ENCODE measurements at places on chromosomes 11 and 22.

DNA sequence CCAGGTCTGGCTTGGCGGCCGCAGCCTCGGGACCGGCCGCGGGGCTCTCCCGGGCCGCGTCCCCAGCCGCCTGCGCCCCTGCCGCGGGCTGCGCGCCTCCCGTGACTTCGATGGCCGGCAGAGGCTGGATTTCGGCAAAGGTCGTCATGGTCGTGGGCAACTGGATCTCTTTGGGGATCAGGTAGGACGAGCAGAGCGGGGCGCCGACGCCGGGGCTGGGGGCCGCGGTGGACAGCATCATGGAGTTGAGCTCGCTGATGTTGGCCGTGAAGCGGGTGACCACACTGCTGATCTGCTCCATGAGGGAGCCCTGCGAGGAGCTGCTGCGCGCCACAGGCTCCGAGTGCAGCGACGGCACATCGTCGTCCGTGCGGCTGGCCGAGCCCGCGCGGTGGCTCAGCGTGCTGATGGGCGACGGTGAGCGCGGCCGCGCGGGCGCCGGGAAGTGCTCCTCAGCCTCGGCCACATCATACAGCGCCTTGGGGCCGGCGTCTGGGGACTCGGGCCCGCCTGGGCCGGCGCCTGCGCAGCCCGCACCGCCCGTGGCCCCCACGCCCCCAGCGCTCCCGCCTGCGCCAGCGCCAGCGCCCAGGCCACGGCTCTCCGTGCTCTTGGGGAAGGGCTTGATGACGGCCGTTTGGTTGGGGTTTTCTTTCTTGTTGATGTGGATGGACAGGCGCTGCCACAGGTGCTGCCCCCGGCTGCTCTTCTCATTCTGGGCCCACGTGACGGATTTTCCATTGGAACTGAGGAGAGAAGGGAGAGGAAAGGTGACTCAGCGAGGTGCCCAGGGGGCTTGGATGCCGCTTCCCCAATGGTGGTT is 171.4 kb upstream of the CTSC start:
- peak; percentile 4 for DNase-seq

DNA sequence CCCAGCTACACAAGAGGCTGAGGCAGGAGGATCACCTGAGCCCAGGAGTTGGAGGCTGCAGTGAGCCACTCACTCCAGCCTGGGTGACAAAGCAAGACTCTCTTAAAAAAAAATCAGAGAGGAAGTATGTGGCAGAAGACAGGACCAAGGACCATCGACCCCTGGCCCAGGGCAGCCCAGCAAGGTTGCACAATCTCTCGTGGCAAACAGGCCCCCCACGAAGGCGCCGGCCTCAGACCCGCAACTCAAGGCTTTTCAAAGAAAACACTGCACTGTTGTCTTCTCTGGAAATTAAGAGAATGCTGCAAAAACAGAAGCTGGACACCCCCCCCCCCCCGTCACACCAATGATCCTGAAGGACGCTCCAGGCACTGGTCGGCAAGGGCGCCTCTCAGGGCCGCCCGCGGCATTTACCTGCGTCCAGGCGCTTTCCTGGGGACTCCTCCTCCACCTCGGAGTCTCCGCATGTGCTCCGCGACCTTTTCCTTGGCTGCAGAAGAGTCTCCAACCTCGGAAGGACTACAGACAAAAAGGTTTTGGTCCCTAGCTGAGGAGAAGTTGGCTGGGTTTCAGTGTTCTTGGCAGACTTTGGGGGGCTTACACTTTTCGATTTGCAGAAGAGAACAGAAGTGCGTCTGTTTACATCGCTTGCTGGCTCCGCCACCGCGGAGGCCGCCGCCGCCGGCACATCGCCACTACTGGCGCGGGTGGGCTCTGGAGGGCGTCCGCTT is 40.5 kb downstream of the BRD1 start:
- no peak for DNase-seq

DNA sequence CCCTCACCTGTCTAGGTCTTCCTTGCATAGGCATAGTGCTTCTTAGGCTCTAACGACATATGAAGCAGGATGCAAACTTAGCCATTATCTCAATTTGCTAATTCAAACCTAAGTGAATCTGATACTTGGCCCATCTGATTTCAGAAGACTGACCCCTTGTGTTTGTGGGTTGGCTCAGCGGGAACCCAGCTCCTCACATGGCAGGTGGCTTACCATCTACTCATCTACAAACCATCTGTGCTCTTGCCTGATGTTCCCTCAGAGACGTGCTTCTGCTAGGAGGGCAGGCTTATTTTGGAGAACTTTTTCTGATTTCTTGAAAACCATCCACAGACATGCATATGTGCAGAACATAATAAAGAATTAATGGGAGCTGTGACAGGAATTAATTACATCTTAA is 15.2 kb downstream of the ELMOD1 start:
- DNase-seq = no peak

- no peak for DNase-seq
These were observed 53.4 kb downstream of the FAM181B start for GRCh38 chr11:82680252-82680651.

DNA sequence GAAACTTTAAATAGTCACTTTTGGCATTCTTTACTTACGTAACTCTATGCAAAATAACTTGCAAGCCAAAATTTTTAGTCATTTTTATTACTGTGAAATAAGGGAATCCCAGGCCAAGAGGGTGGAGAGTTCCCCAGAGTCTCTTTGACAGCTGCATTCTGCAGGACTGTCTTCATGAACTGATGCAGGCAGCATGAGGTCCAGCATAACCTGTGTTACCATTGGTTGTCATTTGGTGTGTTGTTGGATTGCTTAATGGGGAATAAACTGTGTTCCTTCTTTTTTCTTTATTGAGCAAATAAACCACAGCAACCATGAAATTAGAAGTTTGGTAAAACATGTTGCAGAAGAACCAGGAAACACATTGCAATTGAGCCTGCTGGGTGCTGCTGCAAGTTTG is 24.6 kb downstream of the MMP27 start:
- DNase-seq = no peak

GRCh38 chr11:80282643-80283042 is 841.8 kb upstream of the TENM4 start:
- DNase-seq = no peak

- no peak for DNase-seq
These were observed 20.5 kb upstream of the RAG2 start for GRCh38 chr11:36618363-36619047.

DNA sequence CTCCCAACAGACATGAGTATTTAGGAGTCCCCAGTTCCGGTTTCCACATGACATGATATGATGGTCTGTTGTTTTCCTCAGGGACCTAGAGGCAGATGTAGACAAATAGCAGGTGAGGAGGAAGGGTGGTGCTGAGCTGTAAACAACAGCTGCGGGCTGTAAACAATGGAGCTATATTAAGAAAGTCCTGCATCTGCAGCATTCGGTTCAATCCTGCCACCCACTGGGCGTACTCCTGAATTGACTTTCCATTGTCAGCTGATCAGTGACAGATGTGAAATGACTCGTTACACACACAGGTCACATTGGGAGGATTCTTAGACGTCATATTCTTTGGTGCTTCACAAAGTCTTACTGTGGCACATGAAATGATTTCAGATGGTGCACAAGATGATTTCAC is 26.8 kb upstream of the RAG1 start:
- no peak for DNase-seq

DNA sequence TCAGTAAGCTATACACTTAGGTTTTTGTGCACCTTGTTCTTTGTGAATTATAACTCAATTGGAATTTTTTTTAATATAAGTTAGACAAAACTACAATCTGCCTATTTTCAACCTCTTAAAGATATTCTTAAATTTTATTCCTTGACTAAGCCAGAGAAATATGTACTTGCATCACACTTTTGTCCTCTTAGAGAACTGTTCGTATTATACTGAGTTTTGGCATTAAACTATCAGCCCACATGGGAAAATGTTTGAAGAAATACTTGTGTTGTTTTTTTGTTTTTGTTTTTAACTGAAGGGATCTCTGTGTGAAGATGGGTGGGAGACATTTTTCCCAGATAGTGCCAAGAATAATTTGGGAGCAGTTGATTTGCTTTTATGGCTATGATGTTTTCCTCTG is 25.3 kb downstream of the CEP295 start:
- DNase-seq = no peak

DNA sequence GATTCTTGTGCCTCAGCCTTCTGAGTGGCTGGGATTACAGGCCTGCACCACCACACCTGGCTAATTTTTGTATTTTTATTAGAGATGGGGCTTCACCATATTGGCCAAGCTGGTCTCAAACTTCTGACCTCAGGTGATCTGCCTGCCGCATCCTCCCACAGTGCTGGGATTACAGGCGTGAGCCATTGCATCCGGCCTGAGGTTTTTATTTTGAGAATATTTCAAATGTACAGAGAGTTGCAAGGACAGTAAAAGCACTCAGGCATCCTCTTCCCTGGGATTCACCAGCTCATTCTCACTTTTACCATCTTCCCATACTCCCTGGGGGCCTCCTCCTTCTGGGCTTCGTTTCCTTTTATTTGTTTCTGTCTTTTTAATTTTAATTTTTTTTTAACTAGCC is 12.1 kb downstream of the MED15 start:
- DNase-seq = no peak

GRCh38 chr11:73366265-73366610 is 10.0 kb upstream of the RELT start:
- DNase-seq = peak; percentile 50

DNA sequence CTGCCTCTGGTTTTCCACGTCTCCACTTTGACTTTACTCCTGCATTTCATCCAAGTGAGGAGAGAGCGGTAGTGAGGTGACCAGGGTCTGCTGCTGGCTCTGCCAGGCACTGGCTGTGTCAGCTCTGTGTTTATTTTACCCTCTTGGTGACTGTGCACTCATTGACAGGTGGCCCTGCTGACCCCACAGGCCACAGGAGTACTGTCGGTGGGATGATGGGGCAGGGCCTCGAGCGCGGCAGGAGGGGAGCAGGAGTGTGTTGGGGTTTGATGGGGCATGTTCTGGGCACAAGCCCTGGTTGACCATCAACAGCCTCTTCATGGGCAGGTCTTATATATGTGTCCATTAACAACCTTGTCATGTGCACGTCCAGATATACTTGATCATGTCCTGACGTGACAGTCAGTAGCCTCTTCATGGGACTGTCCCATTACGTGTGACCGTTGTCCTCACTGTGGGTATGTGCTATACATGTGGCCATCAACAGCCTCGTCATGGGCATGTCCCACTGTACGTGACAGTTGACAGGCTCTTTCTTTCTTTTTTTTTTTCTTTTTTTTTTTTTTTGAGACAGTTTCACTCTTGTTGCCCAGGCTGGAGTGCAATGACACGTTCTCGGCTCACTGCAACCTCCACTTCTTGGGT is 31.4 kb upstream of the ACR start:
- DNase-seq = no peak

DNA sequence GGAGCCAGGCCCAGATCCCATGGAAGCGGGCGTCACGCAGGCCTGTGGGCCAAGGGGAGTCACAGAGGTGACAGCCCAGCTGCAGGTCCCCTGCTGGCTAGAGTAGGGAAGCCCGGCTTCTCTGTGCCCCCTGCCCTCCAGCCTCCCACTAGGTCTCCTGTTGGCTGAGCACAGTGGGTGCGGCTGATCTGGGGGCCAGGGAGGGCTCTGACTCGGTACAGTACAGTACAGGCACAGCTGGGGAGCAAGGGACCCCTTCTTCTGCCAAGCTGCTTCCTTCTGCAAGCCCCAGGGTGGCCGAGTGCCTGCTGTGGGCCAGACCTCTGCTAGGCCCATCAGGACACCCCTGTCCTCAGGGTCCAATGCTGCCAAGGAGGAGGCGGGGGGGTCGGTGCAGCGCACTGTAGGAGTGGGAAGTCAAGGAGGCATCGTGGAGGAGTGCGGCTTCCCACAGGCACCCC is 10.1 kb downstream of the SUSD2 start:
- no peak for DNase-seq

DNA sequence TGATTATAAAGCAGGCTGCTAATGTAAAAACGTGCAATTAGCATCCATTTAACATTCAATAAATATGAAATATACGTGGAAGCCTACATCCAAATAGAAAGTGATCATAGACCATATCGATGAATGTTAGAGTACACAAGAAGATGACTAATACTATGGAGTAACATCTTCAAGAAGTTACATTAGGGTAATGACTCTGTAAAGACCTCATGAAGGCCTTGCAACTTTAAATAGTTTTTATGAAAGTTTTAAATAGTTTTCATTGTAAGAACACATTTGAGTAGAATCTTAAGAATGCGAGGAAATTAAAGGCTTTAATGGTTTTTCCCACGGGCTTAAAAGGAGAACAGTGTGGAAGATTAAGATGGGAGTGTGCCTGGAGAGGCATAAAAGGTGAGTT is 1.4 kb downstream of the TRIM34 start:
- no peak for DNase-seq

DNA sequence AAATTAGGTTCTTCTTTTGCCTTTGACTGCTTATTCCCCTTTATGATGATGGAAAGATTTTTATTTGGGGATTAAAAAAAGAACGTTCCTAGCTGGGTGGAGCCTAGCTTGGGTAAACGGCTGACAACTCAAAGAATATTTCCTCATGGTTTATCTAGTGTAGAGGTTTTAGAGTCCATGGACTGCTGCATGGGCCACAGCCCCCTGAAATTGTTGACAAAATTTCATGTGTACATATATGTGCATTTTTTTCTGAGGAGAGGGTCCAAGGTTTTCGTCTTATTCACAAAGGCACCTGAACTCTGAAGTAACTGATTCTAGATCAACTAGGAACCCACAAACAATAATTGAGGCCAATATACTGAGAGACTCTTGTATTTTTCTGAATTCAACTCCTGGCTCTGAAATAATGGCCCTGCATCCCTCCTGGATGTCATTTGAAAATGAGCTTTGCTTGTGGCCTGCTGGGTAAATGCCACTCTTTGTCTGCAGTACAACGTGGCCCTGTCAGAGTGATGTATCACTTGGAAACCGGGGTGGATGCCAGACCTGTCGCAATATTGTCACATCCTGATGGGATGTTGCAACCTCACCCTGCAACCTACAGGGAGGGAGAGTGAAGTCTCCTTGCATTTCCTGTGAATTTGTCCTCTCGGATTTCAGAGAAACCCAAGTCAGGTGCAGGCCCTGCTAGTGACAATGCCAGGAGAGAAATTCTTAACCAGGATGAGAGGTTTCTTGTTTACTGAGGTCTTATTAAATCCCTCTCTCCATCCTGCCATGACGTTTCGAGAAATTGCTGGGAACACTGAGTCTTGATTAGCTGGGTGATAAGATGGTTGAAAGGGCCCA is 33.8 kb downstream of the EHF start:
- DNase-seq = no peak

DNA sequence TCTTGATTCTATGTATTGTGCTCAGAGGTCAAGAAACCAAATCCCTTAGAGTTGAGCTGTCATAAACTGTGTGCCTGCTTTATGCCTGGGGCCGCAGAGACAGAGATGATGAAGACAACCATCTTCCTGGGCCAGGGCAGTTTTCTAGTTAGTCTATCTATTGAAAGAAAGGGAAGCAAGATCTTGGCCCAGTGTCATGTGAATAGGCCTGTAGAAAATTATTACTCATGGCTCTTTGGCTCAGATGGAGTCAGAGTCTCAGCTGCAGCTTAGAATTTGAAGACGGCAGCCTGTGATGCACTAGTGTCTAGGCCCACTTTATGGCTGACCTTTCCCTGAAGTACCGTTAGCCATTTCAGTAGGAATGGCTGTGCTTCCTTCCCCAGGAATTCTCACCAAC is 112.0 kb downstream of the DBX1 start:
- DNase-seq = no peak

- peak; percentile 82 for DNase-seq
These were observed 99.7 kb upstream of the IGLL5 start for GRCh38 chr22:22787786-22788459.

All from CD4-positive, alpha-beta T cell treated with Interleukin-6 for 4 hours (primary cell).